ENCODE measurements at places on chromosomes 3 and 15.

DNA sequence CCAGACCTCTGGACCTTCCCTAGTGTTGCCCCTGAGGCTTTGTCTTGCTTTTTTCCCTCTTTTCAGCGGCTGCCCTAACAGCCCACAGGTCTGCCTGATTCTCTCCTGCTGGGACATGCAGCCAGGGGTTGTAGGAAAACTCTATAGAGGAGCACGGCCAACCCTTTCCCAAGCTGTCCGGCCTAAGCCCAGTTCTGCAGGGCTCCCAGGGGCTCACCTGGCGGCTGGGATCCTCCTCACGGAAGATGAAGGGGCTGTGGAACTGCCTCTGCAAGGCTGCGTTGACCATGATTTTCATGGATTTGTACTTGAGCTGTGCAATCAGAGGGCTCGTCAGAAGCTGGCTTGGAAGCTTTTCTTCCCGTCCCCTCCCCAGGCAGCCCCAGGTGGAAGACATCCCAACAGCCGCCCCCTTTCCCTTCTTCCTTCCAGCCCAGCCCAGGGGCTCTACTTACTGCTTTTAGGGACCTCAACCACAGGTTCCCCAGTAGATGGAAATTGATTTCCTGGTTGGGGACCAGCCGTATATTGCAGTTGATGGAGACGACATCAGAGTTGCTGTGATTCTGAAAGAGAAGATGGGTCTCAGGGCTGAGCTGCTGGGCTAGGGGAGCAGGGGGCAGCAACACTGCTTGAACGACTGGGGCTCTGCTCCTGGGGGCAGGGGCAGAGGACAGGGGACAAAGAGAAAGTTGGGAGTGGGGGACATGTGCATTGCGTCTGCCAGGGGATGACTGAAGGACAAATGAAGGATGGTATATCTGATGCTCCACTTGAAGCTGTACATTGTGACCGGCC is 29.8 kb downstream of the FEM1B start:
- H3K27me3 ChIP-seq: peaks cover 3% of the 10 kb centered on the region
- no peak overlapping the region for H3K4me3 ChIP-seq
- H3K27ac ChIP-seq: no peak overlapping the region
- DNase-seq: no peak

DNA sequence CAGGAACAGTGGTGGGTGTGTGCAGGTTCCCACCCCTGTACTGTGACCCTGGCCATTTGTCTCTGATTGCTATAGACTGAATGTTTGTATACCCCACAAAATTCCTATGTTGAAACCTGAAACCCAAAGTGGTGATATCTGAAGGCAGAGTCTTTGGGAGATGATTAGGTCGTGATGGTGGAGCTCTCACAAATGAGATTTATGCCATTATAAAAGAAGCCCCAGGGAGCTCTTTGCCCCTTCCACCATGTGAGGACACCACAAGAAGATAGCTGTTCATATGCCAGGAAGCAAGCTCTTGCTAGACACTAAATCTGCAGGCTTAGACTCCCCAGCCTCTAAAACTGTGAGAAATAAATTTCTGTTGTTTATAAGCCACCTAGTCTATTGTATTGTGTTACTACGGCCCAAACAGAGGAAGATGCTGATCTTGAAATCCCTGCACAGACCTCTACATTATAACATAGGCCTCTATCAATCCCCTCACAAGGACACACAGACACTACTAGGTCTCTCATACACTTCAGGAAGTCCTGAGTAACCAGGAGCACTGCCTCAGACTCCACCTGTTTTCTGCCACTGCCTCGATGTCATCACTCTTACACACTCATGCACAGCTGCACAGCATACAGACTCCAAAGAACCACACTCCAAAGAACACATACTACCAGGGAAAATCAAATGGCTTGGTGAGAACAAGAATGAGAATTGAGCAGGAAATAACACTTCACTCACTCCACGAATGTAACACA is 14.7 kb downstream of the IGSF11 start:
- no peak for DNase-seq
- H3K27me3 ChIP-seq: no peaks in the 10 kb centered on the region
- no peak overlapping the region for H3K27ac ChIP-seq

DNA sequence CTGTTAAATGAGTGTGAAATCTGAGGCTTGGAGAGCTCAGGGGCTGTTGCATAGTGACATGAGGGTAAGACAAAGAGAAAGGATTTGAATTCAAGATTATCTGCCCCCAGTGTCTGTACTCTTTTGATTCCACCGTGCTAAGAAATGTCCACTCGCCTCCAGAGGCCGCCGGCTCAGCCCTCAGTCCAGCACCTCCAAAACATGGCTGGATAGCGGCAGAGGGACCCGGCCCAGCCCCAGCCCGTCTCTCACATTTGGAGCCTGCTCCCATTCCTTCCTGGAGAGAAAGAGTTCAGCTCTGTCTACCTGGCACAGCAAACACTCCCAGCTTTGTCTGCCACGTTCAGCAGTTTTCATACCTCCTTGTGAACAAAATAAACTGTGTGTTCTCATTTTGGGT is 84.8 kb upstream of the IQSEC1 start:
- no peaks in the 10 kb centered on the region for H3K4me1 ChIP-seq
- no peaks in the 10 kb centered on the region for H3K36me3 ChIP-seq
- H3K27ac ChIP-seq: no peak overlapping the region
- no peak for DNase-seq
- no peaks in the 10 kb centered on the region for H3K27me3 ChIP-seq
- no peak overlapping the region for H3K4me3 ChIP-seq

GRCh38 chr3:66756468-66757036 is 241.6 kb upstream of the KBTBD8 start:
- no peaks in the 10 kb centered on the region for H3K27me3 ChIP-seq
- no peak overlapping the region for H3K27ac ChIP-seq
- no peaks in the 10 kb centered on the region for H3K4me1 ChIP-seq
- no peaks in the 10 kb centered on the region for H3K36me3 ChIP-seq

DNA sequence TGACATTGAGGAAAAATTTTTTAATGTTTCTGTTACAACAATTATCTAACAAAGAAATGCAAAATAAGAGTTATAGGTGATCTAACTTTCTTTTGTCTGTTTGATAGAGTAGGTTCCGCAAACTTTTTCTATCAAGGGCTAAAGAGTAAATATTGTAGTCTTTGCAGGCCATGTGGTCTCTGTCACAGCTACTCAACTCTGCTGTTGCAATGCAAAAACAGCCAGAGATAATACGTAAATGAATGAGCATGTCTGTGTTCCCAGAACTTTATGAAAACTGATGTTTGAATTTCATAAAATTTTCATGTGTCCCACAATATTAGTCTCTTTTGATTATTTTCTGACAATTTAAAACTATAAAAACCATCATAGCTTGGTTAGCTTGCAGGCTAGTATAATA is 73.3 kb downstream of the SLC24A1 start:
- H3K27me3 ChIP-seq: no peaks in the 10 kb centered on the region
- no peak for DNase-seq
- H3K36me3 ChIP-seq: peaks cover 8% of the 10 kb centered on the region

GRCh38 chr3:24506966-24507775 is 12.5 kb upstream of the THRB start:
- peak; percentile 45 for DNase-seq
- no peak overlapping the region for H3K4me3 ChIP-seq
- no peaks in the 10 kb centered on the region for H3K4me1 ChIP-seq
- H3K36me3 ChIP-seq: no peaks in the 10 kb centered on the region

- DNase-seq: no peak
- H3K4me3 ChIP-seq: no peak overlapping the region
- no peaks in the 10 kb centered on the region for H3K27me3 ChIP-seq
- no peaks in the 10 kb centered on the region for H3K36me3 ChIP-seq
Measured at GRCh38 chr3:44680921-44681455, 31.5 kb upstream of the ZNF502 start.

GRCh38 chr15:42163947-42164550 is 7.6 kb upstream of the PLA2G4F start:
- no peaks in the 10 kb centered on the region for H3K27me3 ChIP-seq
- no peak for DNase-seq
- no peak overlapping the region for H3K27ac ChIP-seq
- H3K36me3 ChIP-seq: peaks cover 91% of the 10 kb centered on the region

DNA sequence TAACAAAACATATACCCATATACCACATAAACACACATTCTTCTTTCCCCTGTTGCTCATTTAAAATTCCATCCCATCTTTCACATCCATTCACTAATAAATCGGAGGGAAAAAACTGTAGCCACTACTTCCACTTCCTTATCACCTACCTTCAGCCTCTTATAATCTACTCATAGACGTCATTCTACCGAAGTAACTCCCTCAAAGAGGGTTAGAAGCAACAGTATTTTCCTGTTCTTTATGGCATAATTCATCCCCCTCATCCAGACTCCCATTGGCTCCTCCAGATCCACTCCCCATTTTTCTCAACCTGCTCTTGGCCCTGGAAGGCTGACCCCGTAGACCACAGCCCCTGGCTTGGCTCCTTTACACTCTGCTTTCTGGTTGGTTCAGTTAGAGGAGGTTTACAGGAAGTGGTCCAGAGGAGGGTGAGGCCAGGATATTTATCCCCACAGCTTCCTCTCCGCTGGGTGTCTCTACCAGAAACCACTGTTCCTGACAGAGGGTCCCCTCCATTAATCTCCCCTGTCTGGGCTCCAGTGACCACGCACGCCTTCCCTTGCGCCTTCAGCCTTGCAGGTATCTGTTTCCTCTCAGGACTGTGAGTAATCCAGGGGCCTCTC is 46.3 kb downstream of the FMN1 start:
- no peaks in the 10 kb centered on the region for H3K36me3 ChIP-seq
- DNase-seq: no peak
- H3K4me1 ChIP-seq: no peaks in the 10 kb centered on the region
- no peak overlapping the region for H3K27ac ChIP-seq
- peaks cover 4% of the 10 kb centered on the region for H3K27me3 ChIP-seq

GRCh38 chr3:41102750-41103149 is 96.6 kb upstream of the CTNNB1 start:
- peaks cover 2% of the 10 kb centered on the region for H3K4me1 ChIP-seq
- no peaks in the 10 kb centered on the region for H3K27me3 ChIP-seq
- no peak for DNase-seq
- H3K36me3 ChIP-seq: no peaks in the 10 kb centered on the region
- no peak overlapping the region for H3K4me3 ChIP-seq

- H3K36me3 ChIP-seq: peaks cover 8% of the 10 kb centered on the region
- H3K4me1 ChIP-seq: no peaks in the 10 kb centered on the region
- no peak for DNase-seq
- H3K27ac ChIP-seq: no peak overlapping the region
Measured at GRCh38 chr15:64629063-64629462, 146.3 kb downstream of the RBPMS2 start.

GRCh38 chr15:81033508-81033907 is 32.8 kb downstream of the TLNRD1 start:
- peak overlapping the region; percentile 33 for H3K27ac ChIP-seq
- peaks cover 11% of the 10 kb centered on the region for H3K4me1 ChIP-seq
- no peaks in the 10 kb centered on the region for H3K27me3 ChIP-seq
- DNase-seq: peak; percentile 56
- no peaks in the 10 kb centered on the region for H3K36me3 ChIP-seq

DNA sequence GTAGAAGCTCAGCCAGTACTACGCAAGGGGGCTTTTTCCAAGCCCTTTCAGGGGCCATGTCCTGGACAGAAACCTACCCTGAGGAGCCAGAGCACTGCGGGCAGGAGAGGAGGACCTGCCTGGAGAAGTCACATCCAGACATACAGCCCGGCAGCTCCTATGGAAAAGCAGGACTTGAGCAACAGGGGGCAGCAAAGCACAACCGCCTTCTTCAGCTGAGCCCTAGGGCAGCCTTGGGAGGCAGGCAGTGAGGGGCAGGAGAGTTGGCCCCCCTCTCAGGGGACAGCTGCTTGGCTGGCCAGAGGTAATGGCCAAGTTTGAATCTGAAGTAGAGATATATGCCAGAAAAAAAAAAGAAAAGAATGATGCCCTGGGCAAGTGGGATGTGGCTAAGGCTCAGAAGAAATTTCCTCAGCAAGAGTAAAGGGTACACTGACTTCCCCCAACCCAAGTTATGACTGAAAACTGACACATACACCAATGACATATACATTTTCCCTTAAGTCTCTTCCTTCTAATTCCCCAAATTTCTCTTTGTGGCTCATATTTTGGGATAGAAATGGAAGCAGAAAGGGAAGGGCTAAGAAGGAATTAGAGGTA is 56.9 kb downstream of the CYP19A1 start:
- peaks cover 9% of the 10 kb centered on the region for H3K4me1 ChIP-seq
- peak; percentile 69 for DNase-seq
- H3K4me3 ChIP-seq: no peak overlapping the region
- peaks cover 7% of the 10 kb centered on the region for H3K27me3 ChIP-seq

DNA sequence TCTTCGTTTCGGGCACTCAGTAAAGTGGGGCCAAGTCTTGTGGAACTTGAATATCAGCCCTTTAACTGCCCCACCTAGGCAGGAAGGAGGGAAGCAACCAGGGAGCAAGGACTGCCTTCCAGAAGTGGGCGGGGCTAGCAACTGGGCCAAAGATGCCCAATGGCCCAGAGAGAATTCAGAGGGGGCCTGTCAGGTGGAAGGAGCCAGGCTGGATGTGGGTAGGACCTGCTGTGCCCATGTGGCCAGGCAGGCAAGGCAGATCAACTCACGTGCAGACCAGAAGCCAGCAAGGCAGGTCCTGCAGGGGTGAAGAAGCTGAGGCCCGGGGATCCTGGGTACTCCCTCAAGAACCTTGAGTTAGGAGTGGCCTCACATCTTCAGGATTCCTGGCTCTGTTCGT is 5.5 kb downstream of the MAP6D1 start:
- no peak overlapping the region for H3K4me3 ChIP-seq
- peaks cover 13% of the 10 kb centered on the region for H3K4me1 ChIP-seq
- no peak overlapping the region for H3K27ac ChIP-seq

- peaks cover 15% of the 10 kb centered on the region for H3K36me3 ChIP-seq
- no peak overlapping the region for H3K27ac ChIP-seq
- H3K4me1 ChIP-seq: no peaks in the 10 kb centered on the region
- no peak for DNase-seq
Measured at GRCh38 chr15:42800731-42801474, 64.0 kb upstream of the CDAN1 start.

DNA sequence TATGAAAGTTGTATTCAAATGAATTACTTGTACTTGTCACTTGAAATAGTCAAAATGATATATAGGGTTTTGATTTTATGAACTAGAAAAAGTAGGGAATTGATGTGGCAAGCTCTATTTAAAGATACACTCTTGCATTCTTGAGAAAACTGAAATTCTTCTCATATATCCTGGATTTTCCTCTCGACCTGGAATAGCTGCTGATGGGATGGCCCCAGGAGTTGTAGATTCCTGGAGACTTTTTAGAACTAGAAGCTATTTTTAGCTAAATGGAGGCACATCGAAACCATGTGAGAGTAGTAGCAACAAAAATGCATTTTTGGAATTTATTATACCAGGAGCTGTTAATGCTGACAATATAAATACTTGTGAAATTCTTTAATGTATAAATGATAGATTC is 125.9 kb downstream of the LEKR1 start:
- H3K36me3 ChIP-seq: no peaks in the 10 kb centered on the region
- no peak for DNase-seq
- no peak overlapping the region for H3K4me3 ChIP-seq
- H3K27ac ChIP-seq: no peak overlapping the region

GRCh38 chr15:31049682-31050615 is 51.6 kb downstream of the TRPM1 start:
- no peaks in the 10 kb centered on the region for H3K36me3 ChIP-seq
- no peaks in the 10 kb centered on the region for H3K27me3 ChIP-seq
- H3K4me1 ChIP-seq: no peaks in the 10 kb centered on the region
- H3K27ac ChIP-seq: no peak overlapping the region
- DNase-seq: peak; percentile 18

- H3K4me1 ChIP-seq: no peaks in the 10 kb centered on the region
- H3K36me3 ChIP-seq: no peaks in the 10 kb centered on the region
- DNase-seq: no peak
Measured at GRCh38 chr15:96066126-96066525, 264.4 kb upstream of the NR2F2 start.

GRCh38 chr3:100090669-100091005 is 23.7 kb downstream of the FILIP1L start:
- peaks cover 9% of the 10 kb centered on the region for H3K4me1 ChIP-seq
- DNase-seq: no peak
- H3K27me3 ChIP-seq: no peaks in the 10 kb centered on the region
- peak overlapping the region; percentile 21 for H3K27ac ChIP-seq
- no peak overlapping the region for H3K4me3 ChIP-seq
